ENCODE measurements at places on chromosomes 3 and 15.

DNA sequence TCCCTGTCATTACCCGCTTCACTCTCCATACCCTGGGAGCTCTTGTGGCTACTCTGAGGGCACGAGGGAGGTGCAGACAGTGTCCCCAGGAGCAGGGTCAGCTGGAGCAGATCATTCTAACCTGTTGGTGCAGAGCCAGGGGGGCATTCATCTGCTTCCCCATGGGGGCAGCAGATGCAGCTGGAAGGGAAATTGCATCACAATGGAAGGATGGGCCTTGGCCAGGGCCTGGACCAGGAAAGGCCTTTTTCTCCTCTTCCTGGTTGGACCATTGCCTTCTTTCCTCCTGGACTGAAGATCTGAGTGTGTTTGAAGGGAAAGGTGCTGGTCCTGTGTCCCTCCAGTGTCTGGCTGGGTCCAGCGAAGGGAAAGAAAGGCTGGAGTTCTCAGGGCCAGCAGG is 55.7 kb downstream of the EPHB1 start:
- no peak for DNase-seq

- DNase-seq = no peak
Observed at GRCh38 chr3:81581966-81582599, 179.4 kb downstream of the GBE1 start.

- no peak for DNase-seq
Observed at GRCh38 chr15:66629817-66630576, 64.2 kb upstream of the LCTL start.

GRCh38 chr3:152511904-152512303 is 243.2 kb downstream of the MBNL1 start:
- no peak for DNase-seq

DNA sequence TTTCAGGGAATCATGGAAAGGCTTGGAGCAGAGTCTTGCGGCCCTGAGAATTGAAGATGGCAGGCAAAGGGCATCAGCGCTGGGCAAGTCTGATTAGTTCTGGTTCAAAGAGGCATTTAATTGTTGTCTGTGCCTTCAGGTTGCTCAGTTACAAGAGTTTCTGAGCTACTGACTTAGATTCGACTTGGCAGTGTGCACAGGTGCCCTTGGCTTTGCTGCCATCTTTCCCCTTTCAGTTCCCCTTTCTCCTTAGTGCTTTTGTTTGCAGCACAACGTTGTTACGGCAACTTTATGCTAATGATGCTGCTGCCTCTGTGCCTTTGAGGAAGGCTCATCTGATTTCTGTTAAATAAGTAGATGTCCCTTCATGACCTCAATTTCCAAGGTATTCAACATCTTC is 12.5 kb downstream of the P2RY14 start:
- no peak for DNase-seq

- DNase-seq = no peak
Observed at GRCh38 chr3:136595913-136596697, 156.1 kb downstream of the STAG1 start.

DNA sequence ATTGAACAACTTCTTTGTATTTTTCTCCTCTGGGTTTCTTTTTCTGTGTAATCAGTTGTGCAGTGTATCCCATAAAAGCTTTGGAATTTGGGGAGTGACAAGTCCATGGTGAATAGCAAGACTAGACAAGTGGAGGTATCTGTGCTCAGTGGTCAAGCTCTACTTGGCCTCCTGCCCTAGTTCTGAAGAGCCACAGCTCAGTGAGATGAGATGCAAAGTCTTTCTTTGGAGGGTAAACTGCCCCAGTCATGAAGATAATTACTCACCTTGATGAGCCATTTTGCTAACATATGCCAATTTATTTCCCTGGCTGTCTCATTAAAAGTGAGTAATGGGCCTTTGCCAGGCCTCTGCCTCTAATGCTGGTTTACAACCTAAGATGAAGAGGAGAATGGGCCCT is 271.2 kb upstream of the TRIM42 start:
- DNase-seq = no peak

DNA sequence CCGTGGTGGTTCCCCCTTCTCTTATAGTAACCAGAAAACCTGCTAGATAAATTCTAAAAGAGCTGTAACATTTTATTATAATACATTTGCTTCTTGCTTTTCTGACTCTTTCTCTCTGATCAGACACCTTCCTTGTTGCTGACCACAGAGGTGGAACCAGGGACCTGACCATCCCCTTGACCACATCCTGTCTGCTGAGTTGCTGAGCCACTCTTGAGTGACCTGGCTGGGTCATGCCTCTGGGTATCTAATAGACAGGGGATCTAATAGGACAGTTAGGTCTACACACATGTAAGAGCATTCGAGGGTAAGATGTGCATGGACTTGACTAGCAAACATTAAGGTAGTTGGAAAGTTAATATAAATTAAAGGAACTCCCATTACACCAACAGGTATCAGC is 22.8 kb upstream of the TRIM59 start:
- no peak for DNase-seq

- DNase-seq = no peak
Observed at GRCh38 chr3:37810848-37811247, 50.8 kb upstream of the CTDSPL start.

GRCh38 chr3:144085964-144086363 is 114.3 kb downstream of the DIPK2A start:
- no peak for DNase-seq
